ENCODE measurements at places on chromosomes 11 and 22. TPM values are rescaled to one million over a fixed set of nuclear protein-coding genes. Genes with fewer than 3 reads are reported as not detected.

DNA sequence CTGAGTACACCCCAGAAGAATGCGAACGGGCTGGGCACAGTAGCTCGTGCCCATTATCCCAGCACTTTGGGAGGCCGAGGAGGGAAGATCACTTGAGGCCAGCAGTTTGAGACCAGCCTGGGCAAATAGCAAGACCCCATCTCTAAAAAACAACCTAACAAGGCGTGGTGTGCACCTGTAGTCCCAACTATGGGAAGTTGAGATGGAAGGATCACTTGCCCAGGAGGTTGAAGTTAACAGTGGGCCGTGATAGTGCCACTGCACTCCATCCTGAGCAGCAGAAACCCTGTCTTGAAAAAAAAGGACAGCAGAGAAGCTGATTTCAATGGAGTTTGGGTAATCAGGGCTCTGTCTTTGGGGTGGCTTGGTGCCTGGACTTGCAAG is 3.3 kb downstream of the RPLP2 start:
- DNase-seq: no peak

DNA sequence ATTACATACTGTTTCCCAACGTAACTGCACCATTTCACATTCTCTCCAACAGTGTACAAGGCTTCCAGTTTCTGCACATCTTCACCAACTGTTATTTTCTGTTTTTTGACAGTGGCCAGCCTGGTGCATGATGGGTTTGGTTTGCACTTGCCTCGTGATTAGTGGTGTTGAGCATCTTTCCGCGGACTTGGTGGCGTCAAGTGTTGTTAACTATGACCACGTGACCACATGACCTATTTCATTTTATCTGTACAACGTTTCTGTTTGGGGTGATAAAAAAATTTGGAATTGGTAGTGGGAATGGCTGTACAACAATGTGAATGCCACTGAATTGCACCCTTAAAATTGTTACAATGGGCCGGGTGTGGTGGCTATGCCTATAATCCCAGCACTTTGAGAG is 2.5 kb upstream of the YPEL1 start:
- no peak for DNase-seq

DNA sequence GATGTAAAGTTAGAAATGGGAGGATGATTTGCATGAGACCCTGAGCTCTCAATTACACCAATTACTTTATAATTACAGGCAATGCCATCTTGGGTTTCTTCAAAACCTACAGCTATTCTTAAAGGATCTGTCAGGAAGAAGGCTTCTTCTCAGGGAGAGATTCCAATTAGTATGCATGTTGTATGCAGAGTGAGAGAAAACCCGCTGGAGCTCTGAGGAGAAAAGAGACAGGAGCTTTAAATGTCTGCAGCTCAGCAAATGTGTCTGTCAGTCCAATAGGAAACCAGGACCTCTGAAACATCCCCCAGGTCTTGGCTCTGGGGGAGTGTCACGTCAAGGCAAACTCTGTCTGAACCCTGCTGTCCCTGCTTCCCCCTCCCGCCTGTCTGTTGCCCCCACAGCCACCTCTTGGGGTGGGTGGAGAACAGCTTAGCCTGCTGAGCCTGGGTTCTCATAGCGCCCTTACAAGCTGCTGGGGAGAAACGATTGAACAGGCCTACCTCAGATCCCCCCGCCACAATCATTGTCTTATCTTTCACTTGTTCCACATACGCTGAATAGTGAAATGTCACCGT is 140.2 kb downstream of the SPATA19 start:
- no peak for DNase-seq

DNA sequence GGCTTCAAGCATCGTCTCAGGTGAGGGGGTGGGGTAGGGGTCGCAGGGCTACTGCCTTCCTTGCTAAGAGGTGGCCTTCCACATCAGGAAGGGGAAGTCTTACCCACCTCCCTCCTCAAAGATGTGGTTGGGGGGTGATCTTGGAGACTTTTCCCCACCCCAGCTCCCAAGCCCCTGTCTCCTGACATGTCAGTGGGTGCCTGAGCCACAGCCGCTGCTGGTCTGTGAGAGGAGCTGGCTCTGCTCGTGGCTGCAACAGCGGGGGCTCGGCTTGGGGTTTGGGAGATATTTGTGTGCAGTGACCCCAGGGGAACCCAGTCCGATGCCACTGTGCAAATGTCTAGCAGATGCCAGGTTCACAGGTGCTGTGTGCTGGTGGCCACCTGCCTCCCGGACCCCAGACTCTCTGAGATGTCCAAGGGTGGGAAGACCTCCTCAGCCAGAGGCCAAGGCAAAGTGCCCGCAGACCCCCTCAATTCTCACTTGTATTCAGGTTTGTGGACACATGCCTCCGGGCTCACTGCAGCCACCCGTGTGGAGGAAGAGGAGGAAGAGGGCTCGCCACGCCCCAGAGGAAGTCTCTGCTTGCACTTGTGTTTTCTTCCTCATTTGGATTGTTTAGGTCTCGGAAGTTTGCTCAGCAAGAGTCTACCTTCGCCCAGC is 1.9 kb downstream of the KCNQ1 start:
- no peak for DNase-seq

The ARHGAP32 gene
- 3.9 TPM for total RNA-seq

DNA sequence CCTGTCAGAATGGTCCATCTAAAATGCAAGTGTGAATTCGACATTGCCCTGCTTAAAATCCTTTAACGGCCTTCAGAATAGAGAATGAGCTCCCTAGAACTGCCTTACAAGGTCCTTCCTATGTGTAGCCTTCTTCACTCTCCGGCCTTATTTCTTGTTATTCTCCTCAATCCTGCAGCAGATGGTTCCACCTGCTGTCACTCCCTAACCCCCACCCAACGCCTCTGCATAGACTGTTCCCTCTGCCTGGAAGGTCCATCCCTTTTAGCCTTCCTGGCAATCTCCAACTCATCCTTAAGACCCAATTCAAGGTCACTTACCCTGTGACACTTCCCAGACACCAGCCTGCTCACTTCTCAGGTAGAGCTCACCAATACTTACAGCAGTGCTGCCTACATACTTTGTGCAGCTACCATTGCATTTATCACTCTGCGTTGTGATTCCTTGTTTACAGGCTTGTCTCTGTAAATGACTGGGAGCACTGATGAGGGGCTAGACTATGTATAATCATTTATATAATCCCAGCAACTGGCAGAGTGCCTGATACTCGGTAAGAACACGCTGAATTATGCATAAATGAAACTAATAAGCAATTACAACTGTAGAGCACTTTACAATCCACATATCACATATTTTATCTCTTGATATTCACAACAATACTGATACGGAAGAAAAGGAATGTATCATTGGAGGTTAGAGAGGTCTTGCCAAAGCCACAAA is 58.9 kb downstream of the CLPB start:
- no peak for DNase-seq
